ENCODE measurements at places on chromosomes 11 and 22.

GRCh38 chr11:127308291-127308690, 307.7 kb upstream of the KIRREL3 start:
- DNase-seq = no peak

GRCh38 chr11:117495357-117495756, 167.7 kb downstream of the CEP164 start:
- DNase-seq = no peak

- no peak for DNase-seq
Observed at GRCh38 chr11:122709039-122709760, 53.7 kb downstream of the UBASH3B start.

DNA sequence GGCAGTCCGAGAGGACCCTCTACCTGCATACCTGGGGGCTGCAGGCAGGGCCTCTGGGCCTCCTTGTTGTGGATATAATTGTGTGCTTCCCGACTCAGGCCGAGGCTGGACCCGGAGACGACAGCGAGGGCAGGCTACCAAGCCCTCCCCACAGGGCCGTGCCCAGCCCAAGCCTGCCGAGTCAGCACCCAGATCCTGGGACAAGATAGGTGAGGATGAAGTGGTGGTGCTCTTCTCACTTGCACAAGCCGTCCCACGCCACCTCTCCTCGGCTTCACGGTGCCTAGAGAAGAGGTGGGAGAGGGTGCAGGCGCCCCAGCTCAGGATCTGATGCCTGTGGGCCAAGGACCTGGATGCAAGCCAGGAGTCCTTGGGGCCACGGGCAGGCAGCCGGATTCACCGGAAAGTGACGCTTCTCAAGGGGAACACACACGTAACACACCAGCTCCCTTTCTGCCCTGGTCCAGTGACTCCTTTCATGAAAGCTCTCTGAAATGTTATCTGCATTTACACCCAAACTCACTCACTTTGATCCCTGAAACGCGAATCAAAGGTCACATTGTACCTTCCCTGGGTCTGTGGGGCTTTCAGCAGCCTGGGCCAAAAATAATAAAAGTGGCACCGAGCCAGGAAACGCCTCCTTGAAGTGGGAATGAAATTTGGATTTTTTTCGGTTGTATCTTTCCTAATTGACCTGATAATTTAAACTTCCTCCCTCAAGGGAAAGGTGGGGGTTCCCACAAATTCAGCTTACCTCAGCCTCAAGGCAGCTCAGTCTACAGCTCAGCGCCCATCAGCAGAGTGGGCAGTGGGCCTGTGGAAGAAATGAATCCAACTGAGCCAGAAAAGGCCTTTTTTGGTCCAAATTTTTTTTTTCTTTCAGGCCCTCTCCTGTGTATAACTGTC, 1.1 kb upstream of the GNB1L start:
- DNase-seq = peak; percentile 82

- DNase-seq = no peak
Observed at GRCh38 chr22:21725956-21726649, 9.5 kb downstream of the YPEL1 start.

DNA sequence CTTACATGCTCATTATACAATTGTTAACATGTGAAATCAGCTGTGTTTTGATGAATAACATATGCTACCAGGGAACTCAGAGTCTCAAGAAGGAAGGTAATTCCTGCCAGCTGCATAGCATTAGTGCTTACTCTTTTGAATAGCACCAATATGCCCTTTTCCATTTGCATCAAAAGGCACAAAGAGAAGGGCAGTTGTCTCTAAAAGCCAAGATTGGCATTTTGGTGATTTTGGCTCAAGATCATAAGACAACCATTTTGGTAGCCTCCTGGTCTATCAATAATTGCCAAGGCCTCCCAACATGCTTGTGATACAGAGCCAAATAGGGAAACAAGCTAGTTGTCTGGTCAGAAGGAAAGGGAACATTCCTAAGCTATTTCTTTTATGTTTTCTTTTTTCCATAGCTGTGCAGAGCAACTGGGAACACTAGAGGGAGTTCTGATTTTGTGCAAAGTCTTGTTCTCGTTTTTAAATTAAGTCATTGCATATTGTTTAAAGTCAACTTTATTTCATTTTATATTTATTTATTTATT, 416.7 kb upstream of the CHORDC1 start:
- no peak for DNase-seq

DNA sequence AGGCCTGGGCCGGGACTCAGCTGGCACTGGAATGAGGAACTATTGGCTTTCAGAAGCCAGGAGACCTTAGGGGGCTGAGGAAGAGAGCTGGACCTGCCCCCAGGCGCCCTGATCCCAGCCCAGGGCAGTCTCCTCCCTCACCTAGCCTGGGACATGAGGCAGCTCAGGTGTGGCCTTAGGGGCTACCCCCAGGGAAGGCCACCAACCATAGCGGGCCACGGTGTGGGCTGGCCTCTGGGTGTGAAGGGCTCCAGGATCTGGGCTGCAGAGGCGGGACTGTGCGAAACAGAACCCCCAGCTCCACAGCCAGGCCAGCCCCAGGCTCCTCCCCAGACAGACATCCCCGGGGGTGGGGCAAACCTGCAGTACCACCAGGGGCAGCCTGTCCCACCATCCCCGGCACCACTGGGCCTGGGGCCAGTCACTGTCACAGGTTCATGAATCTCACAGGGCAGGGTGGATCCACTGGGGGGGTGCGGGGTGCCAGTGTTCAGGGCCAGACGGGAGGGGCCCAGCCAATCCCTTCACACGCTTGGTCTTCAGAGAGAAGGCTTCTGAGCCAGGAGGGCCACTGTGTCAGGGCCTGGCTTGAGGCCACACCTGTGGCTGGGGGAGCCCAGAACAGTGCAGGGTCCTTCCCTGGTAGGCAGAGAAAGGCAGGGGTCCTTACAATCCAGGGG, 3.5 kb downstream of the PLXNB2 start:
- DNase-seq = no peak

DNA sequence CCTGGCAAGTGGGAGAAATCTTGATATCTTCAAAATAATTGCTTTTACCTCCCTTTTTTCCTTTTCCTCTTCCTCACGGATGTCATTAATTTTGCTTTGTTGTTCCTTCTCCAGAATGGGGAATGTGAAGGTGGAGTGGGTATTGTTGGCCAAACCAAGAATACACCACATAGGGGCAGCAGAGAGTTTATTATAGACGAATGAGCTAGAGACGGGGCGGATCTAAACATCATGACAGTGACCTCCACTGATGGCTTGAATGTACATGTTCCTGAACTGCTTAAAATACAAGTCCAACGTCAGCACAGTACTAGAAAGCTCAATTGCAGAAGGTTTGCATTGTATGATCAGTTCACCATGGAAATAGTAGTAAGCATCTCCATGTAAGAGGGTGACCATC, 122.3 kb upstream of the SNX19 start:
- DNase-seq = no peak

DNA sequence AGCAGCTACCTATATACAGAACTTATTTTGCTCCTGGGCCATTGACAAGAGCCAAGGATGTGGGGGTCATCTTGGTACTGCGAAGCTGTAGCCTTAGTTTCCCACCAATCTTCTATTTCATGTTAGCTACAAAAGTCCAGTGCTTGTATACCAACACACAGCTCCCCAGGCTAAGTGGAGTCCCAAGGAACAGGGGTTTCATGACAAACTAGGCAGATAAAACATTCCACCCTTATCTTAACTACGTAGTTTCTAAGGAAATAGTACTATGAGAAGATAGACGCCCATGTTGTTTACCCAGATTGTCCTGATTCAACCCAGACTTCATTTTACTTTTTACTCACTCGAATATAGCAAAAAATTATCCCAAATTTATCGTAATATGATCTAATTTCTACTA, 218.5 kb downstream of the DYNC2H1 start:
- DNase-seq = no peak

- no peak for DNase-seq
Observed at GRCh38 chr11:134126217-134126822, 57.4 kb downstream of the JAM3 start.

GRCh38 chr11:20156876-20157613, 3.2 kb downstream of the DBX1 start:
- no peak for DNase-seq

- no peak for DNase-seq
Observed at GRCh38 chr11:128379587-128380580, 207.5 kb downstream of the ETS1 start.

DNA sequence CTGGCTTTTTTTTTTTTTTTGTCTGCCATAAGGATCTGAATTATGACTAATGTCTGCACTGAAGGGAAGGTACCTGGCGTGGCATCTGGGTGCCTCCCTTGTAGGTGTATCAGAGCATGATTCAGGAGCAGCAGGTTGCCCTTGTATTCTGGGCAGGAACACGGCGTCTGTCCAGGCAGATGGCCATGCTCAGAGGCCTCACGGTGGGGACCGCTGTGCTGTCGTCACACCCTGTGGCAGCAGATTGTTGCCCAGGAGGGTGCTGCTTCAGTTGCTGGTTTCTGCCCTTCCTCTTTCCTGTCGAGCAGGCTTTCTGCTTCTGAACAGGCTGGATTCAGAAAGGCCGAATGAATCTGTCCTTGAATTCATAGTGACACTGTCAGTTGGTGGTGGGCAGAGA, 11.0 kb downstream of the ZNRF3 start:
- DNase-seq = no peak

- no peak for DNase-seq
Observed at GRCh38 chr11:46906609-46907041, 11.7 kb downstream of the LRP4 start.

GRCh38 chr11:128901653-128902514, 10.7 kb downstream of the KCNJ5 start:
- no peak for DNase-seq

DNA sequence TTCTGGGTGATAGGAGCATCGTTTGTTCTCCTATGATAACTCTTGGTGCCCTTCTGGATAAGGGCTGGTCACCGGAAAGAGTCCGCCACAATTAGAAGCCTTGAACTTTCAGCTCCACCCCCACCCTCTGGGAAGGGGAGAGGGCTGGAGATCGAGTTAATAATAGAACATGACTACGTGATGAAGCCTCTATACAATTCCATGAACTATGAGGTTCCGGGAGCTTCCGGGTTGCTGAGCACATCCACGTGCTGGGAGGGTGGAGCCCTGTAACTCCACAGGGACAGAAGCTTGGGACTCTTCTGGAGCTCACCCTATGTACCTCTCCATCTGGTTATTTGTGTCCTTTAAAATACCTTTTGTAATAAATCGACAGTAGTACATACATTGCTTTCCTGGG, 40.3 kb downstream of the ARHGAP42 start:
- DNase-seq = no peak

DNA sequence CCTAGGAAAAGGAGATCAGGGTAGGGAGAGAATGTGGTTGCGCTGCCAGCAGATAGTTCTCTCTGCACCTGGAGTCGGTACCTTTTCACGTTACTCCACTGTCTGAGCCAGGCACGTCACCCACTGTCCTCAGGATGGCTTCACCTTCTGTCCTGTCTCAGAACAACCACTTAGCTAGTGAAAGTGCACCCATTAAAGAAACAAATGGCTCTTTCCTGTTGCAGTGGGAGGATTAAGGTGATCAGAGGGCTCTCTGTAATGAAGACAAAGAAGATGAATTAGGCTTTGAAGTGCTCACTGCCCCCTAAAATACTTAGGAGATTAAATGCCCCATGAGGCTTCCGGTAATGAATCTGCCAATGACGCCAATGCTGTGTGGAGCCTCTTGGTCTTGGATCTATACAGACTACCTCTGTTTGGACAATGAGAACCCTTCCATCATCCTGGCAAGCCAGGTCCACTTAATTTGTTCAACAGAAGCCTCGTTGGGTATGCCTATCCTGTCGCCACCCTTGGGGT, 113.7 kb downstream of the INSC start:
- no peak for DNase-seq

GRCh38 chr11:924406-925157, 1.1 kb upstream of the AP2A2 start:
- DNase-seq = no peak

GRCh38 chr11:62489204-62489603, 57.4 kb downstream of the AHNAK start:
- DNase-seq = no peak

DNA sequence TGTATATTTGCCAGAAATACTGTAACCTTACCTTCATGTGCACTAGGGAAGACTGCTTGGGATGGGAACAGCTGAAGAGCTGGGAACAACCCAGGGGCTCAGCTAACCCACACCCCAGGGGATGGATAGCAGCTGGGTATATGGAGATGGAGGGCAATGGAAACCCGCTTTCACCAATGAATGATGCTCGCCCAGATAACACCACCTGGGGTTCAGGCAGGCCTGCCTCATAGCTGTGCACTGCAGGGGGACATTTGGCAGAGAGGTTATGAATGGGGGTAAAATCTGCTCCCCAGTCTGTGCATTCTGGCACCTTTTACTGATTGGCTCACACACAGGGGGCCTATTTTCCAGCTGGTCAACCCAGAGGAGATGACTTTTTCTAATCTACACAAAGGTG, 170.7 kb downstream of the CHST1 start:
- DNase-seq = peak; percentile 7

DNA sequence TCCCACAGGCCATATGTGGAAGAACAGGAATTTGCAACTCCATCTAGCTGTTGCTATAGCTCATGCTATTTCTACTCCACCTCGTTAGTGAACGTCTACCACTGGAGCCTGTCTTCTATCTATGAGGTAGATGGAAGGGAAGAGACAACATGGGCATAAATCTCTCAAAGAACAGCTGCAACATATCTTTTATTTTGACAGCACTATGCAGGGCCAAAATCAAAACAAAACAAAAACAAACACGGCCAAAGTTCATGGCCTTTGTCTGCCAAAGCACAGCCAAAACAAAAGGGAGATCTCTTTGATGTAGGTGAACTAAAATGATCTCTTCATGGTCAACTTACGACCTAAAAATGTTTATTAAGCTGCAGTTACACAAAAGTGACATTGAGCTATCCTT, 215.2 kb upstream of the MPPED2 start:
- no peak for DNase-seq

DNA sequence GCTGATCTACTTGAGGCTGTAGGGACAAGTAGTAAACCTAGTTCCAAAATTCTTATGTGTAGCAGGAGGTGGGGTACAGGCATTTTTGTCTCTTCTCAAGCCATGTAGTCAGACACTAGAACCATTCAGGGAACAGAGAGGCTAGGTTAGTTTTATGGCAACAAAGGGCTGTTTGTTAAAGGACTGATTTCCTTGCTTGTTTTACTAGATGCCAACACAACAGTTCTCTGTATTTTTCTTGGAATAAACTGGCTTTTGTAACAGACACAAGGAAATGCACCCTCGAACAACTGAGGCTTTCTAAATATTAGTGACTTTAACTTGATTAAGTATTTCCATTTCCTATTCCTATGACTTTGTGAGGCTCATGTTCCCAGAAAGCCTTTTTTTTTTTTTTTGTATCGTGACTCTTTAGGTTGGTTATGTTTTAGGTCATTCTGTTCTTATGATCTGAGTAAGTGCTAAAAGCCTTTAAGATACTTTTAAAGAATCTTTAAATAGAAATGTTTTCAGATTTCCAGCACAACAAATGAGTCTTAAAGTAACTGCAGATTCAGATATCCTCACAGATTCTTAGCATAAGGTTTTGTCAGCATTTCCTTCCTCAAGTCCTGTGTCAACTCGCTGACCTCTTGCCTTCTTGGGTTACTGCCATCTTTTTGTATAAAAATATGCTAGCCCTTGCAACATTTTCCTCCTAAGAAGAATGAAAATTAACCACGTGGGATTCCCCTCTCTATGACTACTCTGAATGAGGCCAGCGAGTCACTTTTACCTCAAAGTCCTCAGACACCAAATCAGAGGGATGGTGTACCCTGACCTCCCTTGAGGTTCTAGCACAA, 92.5 kb downstream of the CCDC83 start:
- peak; percentile 76 for DNase-seq

All from ascending aorta (tissue), 2 donors.